ENCODE measurements at places on chromosomes 1 and 21.

DNA sequence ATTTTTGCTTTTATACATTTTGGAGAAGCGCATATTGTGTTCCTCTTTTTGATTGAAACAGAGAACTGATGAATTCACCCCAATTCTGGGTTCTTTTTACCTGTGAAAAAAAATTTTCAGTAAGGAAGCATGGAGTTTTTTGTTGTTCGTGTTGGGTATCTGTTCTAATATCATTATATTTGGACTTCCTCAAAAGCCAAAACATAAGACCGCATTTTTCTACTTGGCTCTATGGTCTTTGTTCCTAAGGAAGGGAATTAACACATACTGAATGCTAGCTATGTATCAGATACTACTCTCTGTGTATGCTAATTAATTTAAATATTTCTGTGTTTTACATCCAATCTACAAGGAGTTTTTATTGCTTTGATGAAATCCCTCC is 12.9 kb downstream of the EPB41 start:
- no peak for DNase-seq

DNA sequence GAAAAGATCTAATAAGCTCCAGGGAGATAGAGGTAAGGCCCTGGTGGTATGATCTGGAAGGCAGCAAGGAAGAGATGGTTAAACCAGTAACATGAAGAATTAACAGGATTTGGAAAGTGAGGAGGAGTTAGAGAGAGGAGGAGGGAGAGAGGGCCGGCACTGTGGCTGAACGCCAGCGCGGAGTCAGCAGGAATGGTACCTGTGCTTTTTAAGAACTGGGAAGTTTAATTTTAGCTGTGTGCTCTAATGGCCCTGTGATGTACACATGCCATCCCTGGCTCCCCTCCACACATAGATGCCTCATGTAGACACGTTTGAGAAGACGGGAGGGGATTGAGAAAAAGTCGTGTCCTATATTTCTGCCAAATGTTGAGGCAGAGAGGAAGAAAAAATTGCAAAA is 13.8 kb upstream of the AVPR1B start:
- no peak for DNase-seq

- no peak for DNase-seq
Measured at GRCh38 chr1:79859212-79859948, 852.9 kb upstream of the ADGRL4 start.

DNA sequence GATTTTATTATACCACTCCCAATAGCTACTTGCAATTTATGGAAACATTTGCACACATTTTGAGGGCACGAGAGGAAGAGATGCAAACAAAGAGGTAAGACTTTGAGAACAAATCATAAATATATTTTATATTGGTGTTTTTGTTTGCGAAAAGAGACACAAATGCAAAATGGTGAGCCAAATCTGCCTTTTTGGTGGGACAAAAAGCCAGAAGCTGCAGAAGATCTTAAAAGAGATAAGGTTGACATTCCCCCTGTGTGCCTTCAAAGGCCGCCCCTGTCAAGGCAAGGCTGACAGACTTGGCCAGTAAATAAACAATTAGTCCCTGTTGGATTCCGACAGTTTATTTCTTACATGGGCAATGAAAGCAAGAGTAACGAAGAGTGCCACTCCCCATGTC is 122.8 kb downstream of the LBR start:
- no peak for DNase-seq

GRCh38 chr1:231666220-231666936 is 39.8 kb downstream of the DISC1 start:
- no peak for DNase-seq

- DNase-seq = no peak
Measured at GRCh38 chr1:101247404-101248287, 10.8 kb downstream of the S1PR1 start.

GRCh38 chr1:33466159-33466558 is 6.3 kb upstream of the ZSCAN20 start:
- no peak for DNase-seq

DNA sequence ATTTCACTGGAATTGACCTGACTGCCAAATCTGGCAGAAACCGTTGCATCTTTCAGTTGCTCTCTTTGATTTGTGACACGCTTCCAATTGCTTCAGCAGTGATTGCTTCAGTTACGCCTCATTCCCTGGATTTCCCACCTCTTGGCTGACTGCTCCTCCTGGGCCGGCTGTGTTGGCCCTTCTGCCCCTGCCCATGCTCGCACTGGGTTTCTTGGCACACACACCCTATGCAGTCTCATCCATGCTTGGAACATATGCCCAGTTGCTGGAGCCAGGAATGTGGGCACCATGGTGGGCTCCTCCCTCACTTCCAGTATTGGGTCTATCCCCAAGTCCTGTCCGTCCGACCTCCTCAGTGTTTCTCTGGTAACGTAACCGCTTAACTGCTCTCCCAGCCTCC is 2.2 kb upstream of the ZBTB21 start:
- DNase-seq = peak; percentile 70

DNA sequence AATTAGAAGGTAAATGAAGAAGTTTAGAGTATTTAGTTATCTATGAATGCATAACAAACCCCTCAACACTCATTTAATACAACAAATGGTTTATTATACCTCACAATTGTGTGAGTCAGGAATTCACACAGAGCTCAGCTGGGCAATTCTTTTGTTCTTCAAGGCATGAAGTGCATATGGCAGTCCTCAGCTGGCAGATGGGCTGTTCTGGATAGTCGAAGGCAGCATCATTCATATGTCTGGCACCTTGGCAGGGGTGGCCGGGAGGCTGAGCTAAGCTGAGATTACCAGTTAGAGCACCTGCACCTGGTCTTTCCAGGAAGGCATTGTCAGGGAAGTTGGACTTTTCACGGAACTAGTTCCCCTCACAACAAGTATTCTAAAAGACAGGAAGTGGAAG is 286.2 kb upstream of the DUSP10 start:
- DNase-seq = peak; percentile 99

- DNase-seq = no peak
Measured at GRCh38 chr1:154866257-154867063, 3.6 kb downstream of the KCNN3 start.

DNA sequence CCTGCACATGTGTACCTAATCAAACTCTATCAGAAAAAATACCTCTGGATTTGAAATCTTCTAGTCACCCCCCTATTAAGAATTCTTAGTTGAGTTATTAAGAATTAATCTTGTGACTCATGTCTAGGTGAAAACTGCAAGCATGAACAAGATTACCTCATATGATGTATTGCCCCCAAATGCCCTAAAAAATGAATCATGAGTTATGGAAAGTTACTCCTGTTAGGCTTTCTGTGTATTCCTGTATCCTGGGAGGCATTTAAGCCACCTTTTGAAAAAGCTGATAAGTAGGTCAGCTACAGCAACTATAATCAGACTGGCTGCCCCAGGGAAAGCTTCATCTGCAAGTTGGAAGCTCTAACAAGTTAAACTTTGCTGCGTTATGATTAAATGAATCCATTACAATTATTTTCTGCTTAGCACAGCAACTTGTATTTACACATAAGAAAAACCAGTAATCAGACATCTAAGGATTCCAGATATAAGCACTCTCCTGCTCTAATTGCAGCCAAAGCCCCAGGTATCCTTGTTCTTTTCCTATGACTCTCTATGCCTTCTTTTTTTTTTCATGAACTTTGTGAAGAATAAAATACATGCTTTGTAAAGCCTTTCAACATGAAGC is 147.7 kb downstream of the NTPCR start:
- DNase-seq = no peak

GRCh38 chr1:47758341-47759250 is 238.6 kb downstream of the TRABD2B start:
- no peak for DNase-seq

- DNase-seq = peak; percentile 5
Measured at GRCh38 chr1:2108213-2108876, 58.1 kb downstream of the PRKCZ start.

DNA sequence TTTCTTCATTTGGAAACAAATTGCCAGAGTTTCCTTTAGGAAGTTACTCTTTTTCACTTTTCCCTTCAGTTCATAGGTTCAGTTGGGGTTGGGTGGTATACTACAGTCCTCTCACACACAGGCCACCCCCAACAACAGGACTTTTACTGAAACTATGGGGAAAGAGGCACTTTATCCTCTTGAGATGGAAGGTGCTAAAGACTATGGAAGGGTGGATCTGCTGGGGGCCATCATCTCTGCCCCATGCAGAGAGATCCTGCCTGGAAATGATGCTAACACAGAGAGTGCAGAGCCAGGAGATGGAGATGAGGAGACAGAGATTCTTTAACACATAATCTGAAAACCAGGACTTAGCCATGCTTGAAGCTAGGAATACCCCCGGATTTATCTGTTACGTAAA is 24.3 kb downstream of the ILDR2 start:
- no peak for DNase-seq

GRCh38 chr1:172278478-172278877 is 142.0 kb upstream of the C1orf105 start:
- peak; percentile 24 for DNase-seq

GRCh38 chr1:38776466-38777065 is 83.0 kb downstream of the RRAGC start:
- DNase-seq = no peak

Measured in NCI-H69 (cell line).